Smooth muscle cell of the pulmonary artery (primary cell): ENCODE measurements at places on chromosomes 5 and 9. TPM values are rescaled to one million over a fixed set of nuclear protein-coding genes. Genes with fewer than 3 reads are reported as not detected.

HRCT1 gene
- 0.39 and 0.59 TPM in 2 replicates for total RNA-seq

PCSK5 gene
- total RNA-seq, result 9.9 and 13.1 TPM in 2 replicates

LTC4S gene
- 2.3 and 5.2 TPM in 2 replicates for total RNA-seq

ZNF608 gene
- total RNA-seq, result 7.7 and 10.1 TPM in 2 replicates

PCDHGB2 gene
- 3.2 and 3.9 TPM in 2 replicates for total RNA-seq

PCDHB2 gene
- total RNA-seq, result 3.6 and 4.4 TPM in 2 replicates
